AG04449 (cell line): ENCODE measurements at places on chromosomes 12 and 14.

DNA sequence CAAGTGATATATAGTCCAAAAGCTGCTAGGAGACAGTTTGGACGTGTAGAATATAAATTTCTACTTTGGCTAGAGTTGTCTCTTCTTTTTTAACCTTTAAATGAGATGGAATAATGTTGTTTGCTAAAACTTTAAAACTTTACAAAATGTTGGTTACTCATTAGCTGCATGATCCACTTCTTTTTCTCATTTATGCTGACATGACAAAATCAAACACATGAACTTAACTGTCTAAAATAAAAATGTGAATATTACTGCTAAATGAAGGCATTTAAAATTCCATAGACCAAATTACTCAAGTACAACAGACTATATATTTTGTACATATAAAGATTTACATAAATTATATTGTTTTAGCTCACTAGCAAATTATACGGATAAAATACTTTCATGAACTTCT, 135.9 kb upstream of the ABCD2 start:
- DNase-seq = no peak

DNA sequence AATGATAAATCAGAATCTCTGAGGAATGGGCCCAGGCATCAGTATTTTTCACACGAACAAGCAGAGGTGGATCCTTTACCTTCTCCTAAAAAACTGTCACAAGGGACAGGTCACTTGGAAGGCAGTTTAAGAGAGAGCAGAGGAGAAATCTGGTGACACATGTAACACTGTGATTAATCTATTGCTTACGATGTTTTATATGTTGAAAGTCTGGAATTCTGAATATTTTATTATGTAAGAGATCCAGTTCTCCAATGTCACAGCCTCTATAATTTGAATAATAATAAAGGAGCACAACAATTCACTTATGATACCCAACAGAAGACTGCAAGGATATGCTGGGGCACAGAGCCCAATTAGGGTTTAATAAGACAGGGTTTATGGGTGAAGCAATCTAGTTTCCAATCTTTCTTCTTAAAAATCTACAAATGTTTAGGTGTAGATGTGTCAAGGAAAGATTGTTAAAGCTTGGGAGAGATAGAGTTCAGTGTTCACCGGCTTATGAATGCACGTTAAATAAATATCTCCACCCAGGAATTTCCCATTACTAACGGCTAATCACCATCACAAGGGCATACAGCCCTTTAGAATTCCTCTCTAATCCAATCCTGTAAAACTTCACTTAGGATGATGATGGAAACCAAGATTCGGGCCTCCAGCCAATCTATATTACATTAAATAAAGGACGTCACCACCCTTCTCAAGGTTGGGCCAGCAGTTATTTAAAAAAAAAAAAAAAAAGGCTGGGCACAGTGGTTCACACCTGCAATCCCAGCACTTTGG, 23.4 kb downstream of the DUSP16 start:
- no peak for DNase-seq

GRCh38 chr12:94677778-94678177, 27.4 kb upstream of the TMCC3 start:
- no peak for DNase-seq

- no peak for DNase-seq
Observed at GRCh38 chr14:54981698-54982097, 45.2 kb downstream of the WDHD1 start.

DNA sequence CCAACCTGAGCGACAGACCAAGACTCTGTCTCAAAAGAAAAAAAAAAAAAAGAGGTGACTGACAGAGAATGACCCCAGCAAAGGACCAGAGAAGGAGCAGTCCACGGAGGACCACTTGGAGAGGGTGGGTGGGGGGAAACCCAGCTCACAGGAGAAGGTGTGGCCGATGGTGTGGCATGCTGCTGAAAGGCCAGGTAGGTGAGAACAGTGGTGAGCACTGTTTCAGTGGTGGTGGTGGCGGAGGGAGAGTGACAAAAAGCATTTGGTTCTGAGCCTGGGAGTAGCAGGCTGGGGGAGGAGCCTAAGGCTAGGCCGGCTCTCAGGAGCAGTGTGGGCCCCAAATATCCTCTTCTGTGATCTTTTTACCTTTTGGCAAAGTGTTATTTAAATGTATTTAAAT, 63.8 kb downstream of the IRF2BPL start:
- no peak for DNase-seq

DNA sequence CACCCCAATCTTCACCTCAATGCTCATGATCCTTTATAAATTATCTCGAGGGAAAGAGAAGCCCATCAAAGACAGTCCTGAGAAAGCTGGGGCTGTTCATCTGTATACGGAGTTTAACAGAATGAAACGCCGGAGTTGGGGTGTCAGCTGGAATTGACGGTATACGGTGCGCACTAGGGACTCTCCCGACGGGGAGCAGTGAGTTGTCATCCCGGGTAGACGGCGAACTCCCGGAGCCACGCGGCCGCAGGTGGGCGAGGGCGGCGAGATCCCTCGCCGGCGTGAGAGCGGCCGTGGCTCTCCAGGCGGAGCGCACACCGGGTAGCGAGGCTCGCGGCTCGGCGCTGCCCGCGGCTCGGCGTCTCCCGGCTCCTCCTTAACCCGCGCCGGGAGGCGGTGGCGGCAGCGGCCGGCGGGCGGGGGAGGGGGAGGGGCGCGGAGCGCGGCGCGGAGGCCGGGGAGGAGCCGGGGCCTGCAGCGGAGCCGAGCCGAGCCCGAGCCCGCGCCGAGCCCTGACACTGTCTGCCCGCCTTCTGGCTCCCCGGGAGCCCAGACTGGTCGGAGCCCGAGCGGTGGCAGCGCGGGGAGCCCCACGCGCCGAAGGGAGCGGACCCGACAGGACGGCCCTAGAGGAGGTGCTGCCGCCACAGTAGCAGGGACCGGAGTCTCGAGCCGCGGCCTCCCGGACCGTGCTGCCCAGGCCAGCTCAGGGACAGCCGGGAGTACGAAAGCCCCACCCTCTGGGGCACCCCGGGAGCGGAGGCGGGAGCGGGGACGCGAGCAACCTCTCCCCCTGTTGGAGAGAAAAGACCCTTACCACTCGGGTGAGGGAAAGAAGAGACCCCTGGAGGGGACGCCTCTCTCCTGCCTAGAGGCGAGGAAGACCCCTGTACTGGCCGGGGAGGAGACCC, at the start of gene FOXJ2:
TSS of gene FOXJ2 (plus strand) at position 475 of the 911 bp plus-strand sequence. CDS start 7,117 bp downstream, outside the sequence.
- DNase-seq = no peak

- DNase-seq = no peak
Observed at GRCh38 chr14:50734950-50735695, 67.0 kb upstream of the SAV1 start.

GRCh38 chr14:78248501-78249090, 78.4 kb downstream of the NRXN3 start:
- DNase-seq = no peak

DNA sequence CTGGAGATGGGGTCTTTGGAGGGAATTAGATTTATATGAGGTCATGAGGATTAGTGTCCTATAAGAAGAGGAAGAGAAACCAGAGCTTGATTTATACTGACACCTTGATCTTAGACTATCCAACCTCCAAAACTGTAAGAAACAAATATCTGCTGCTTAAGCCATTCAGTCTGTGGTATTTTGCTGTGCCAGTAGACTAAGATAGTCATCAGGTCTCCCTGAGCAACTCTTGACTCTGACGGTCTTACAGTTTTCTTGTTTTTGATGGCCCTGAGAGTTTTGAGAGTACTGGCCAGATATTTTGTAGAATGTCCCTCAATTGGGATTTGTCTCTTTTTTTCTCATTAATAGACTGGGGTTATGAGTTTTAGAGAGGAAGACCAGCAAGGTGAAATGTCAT, 51.7 kb downstream of the TSHR start:
- DNase-seq = no peak

- peak; percentile 46 for DNase-seq
Observed at GRCh38 chr12:27627123-27627852, 69.0 kb upstream of the REP15 start.

DNA sequence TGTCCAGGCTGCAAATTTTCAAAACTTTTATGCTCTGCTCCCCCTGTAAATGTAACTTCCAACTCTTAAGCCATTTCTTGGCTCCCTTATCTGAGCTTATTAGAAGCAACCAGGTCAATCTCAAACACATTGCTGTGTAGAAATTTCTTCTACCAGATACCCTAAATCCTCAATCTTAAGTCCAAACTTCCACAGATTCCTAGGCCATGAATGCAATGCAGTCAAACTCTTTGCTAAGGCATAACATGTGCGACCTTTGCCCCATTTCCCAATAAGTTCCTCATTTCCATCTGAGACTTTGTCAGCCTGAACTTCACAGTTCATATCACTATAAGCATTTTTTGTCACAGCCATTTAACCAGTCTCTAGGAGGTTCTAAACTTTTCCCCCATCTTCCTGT, 64.5 kb downstream of the TMTC3 start:
- peak; percentile 12 for DNase-seq

GRCh38 chr12:114063435-114063834, 97.3 kb upstream of the RBM19 start:
- no peak for DNase-seq

GRCh38 chr12:52790427-52791270, 5.3 kb downstream of the KRT3 start:
- no peak for DNase-seq
